Suprapubic skin (tissue), 4 donors: ENCODE measurements at places on chromosomes 5 and 9. TPM values are rescaled to one million over a fixed set of nuclear protein-coding genes. Genes with fewer than 3 reads are reported as not detected.

DNA sequence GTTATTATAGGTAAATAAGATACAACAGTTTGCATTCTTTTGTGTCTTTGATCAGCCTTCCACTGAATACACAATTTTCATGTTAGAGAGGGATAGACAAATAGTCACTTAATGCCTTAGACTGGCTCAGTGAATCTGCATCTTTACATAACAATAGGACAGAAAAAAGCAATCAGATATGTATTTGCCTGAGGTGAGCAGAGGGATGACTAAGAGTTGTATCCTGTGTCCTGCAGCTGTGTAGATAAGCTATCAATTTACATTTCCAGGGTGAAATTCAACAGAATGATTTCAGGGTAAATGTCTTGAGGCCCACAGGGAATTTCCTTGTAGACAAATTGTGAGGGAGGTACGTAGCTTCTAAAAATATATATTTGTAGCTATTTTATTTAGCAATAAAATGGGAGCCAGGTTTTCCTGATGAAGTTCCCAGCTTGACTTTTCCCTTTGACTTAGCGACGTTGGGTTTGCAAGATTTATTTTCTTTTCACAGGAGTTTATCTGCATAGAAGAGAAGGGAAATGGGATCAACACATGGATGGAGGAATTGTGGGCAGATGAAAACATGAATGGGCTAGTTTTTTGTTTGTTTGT is 586.1 kb upstream of the CDH6 start:
- DNase-seq = no peak

- DNase-seq = peak; percentile 95
These were observed at the start of gene PDGFRB for GRCh38 chr5:150155258-150156026. Gene PDGFRB (minus strand): TSS chr5:150155845. CDS start chr5:150137047, 18,798 bp downstream.

DNA sequence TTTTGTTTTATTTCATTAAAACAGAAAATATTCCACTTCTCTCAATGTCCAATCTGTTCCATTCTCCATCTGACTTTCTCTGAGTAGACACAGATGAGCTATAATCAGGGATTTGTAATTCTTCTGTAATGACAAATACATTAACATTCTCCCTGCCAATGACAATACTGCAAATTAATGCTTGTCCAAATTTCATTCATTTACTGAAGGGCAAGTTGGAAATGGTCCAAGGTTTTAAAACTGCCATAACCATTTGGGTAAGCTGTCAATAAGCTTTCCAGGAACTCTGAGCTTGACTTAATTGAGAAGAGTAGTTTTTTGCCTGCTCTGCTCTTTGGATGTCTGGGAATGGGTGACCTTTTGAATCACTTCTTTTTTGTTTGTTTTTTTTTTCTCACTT is 253.5 kb downstream of the DMRTA1 start:
- no peak for DNase-seq

DNA sequence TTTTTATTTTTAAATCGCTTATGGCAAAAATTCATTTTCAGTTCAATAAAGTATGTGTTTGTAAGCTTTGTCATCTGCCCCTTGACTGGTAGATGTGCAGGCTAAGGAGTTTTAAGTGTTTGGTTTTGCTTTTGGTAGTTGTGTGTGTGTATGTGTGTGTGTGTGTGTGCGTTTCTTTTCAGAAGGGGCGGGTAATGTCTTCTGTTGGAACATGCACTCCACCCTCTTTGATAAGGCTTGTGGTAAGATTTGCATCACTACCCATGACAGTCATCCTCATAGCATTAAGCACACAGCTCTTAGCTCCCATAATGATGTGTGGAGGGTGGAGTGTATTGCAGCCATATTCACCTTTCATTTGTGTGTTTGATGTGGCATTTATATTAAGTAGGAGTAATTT is 92.1 kb upstream of the FSD1L start:
- no peak for DNase-seq

The KIAA0825 gene
- total RNA-seq = 5.8 TPM

The ANKRD20A1 gene
- not detected for total RNA-seq

The PRLR gene
- 18.6 TPM for total RNA-seq
